WTC11 (cell line): ENCODE measurements at places on chromosomes 4 and X. TPM values are rescaled to one million over a fixed set of nuclear protein-coding genes. Genes with fewer than 3 reads are reported as not detected.

Gene BMP3
- 0.53 to 0.55 TPM (median 0.55 TPM) in 3 replicates for total RNA-seq

Gene SYP
- total RNA-seq, result 4.8 to 7.0 TPM (median 5.3 TPM) in 3 replicates

Gene AWAT2
- not detected in 3 replicates for total RNA-seq

DNA sequence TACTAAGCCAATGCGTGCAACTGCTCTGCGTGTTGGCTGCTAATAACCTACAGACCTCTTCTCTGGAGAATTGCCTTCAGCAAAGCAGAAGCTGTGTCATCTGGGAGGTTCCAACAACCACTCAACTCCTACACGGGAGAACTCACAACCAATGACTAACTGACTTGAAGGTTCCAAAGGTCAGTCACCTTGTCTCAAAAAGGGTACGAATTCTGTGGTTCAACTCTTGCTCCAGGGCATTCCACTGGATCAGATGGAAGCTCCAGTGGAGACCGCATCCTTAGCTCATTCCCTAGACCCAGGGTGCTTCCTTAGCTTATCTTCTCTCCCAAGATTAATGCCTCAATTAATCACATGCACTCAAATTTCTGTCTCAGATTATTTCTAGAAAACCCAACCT, 222.7 kb downstream of the CHIC2 start:
- no peaks in the 10 kb centered on the region for H3K4me1 ChIP-seq
- H3K27ac ChIP-seq, result no peak overlapping the region
- H3K27me3 ChIP-seq, result peaks cover 4% of the 10 kb centered on the region; the same call in 1 of the 2 replicates
- H3K36me3 ChIP-seq, result no peaks in the 10 kb centered on the region; the same call in 1 of the 2 replicates

Gene NPY5R
- 4.5 to 6.2 TPM (median 6.0 TPM) in 3 replicates for total RNA-seq

Gene PAGE5
- not detected in 3 replicates for total RNA-seq

DNA sequence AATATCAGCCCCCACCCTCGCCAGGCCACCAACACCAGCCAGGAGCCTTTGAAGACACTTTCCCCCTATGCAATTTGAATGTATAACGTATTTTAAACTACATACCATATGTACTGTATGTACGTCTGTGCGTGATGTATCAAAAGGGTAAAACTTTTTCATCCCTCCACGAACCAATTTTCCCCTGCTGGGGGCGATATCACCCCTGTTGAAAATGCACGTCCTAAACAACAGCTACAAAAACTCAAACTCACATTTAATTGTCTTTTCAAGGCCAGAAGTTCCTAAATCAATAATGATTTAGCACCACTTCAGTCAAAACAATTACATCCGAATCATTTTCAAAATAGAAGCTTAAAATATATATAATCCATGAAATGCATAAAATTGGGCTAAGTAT, 1.4 kb downstream of the VEGFD start:
- DNase-seq, result no peak
- H3K27me3 ChIP-seq, result no peaks in the 10 kb centered on the region
- H3K4me1 ChIP-seq, result peaks cover 30% of the 10 kb centered on the region
- no peaks in the 10 kb centered on the region; the same call in 1 of the 2 replicates for H3K36me3 ChIP-seq

DNA sequence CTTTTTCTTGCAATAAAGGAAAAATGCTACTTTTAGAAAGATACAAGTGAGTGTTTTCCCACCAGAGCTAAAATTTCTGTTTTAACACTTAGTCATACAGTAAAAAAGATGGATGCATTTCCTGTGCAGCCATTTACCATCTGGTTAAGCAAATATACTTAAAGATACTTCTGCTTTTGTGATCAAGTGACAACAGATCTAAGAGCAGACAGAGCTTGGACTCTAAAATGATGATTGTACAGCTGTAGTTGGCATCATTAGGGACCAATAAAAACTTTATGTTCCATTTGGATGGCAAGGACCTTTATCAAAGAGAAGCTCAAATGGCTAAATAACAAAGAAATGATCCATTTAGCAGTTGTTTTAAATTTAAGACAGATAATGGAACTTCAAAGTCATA, 270.8 kb downstream of the FSTL5 start:
- H3K4me3 ChIP-seq, result no peak overlapping the region
- H3K4me1 ChIP-seq, result no peaks in the 10 kb centered on the region
- H3K36me3 ChIP-seq, result no peaks in the 10 kb centered on the region
- DNase-seq, result no peak
